Activated T-cell treated with anti-CD3 and anti-CD28 coated beads, Interleukin-2, amount 50 U/mL, for 1 hour (primary cell): ENCODE measurements at places on chromosomes 5 and 9.

- DNase-seq: no peak
Observed at GRCh38 chr5:132298298-132299212, 4.4 kb downstream of the SLC22A4 start.

- no peak for DNase-seq
Observed at GRCh38 chr9:37745970-37746369, 7.6 kb upstream of the TRMT10B start.

- DNase-seq: no peak
Observed at GRCh38 chr9:8826281-8826680, 1026.7 kb upstream of the DMAC1 start.

GRCh38 chr9:34665067-34665380 lies 2.6 kb upstream of the CCL27 start:
- no peak for DNase-seq

- DNase-seq: no peak
Observed at GRCh38 chr9:135582541-135582940, 21.0 kb downstream of the PAEP start.

GRCh38 chr9:99365233-99365980 lies 143.3 kb downstream of the SEC61B start:
- DNase-seq: no peak

- no peak for DNase-seq
Observed at GRCh38 chr5:74638970-74639806, 1.3 kb downstream of the ENC1 start.

GRCh38 chr5:40405230-40405629 lies 274.5 kb upstream of the PTGER4 start:
- DNase-seq: no peak

GRCh38 chr5:125149110-125149509 lies 402.7 kb upstream of the ZNF608 start:
- DNase-seq: no peak

DNA sequence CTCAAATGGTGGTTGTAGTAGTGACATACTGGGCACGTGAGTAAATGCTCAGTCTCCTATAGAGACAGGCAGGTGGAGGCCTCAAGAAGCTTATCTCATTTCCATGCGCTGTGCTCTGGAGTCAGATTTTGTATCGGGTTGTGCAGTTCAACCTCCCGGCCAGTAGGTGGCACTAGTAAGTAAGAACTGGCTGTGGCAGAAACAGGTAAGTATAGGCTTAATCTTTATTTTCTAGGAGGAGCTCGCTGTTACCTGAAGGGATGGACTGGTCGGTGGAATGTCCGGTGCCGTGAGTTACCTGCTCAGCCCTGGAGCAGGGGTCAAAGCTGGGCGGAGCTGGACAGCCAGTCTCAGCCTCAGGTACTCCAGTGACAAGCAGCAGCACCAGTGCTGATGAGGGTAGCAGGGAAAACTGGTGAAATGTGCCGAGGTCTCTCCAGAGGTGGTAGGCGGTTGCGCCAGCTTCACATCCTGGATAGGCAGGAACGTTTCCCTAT lies 880.1 kb upstream of the SEMA6A start:
- peak; percentile 42 for DNase-seq

- DNase-seq: no peak
Observed at GRCh38 chr5:110880413-110880812, 141.6 kb downstream of the SLC25A46 start.

DNA sequence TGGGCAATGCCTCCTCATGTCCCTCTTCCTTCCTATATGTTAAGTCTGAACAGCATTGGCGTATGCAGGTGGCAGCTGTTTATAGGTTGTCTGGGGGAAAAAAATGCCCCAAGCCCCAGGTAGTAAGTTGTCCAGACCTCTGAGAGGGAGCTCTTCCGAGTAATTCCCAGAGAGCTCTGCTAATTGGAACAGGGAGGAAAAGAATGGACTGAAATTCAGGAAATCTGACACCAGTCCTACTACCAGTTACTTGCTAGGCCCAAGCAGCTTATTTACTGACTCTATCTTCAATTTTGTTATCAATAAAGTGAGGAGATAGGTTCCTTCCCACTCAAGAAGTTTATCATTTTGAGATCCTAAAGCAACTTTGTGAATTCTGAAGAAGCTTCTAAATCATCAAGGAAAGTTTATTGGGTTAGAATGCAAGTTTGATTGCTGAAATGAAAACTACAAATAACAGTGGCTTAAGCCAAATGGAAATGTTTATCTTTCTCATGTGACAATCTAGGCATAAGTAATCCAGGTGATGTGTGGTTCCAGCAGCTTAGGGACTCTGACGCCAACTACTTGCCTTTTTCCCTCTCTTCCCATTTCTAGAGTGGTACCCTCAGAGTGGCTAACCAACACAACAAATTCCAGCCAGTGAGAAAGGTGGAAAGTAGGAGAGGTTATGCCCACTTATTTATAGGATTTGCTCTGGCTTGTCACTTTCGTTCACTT lies 5.6 kb downstream of the STK32A start:
- no peak for DNase-seq

DNA sequence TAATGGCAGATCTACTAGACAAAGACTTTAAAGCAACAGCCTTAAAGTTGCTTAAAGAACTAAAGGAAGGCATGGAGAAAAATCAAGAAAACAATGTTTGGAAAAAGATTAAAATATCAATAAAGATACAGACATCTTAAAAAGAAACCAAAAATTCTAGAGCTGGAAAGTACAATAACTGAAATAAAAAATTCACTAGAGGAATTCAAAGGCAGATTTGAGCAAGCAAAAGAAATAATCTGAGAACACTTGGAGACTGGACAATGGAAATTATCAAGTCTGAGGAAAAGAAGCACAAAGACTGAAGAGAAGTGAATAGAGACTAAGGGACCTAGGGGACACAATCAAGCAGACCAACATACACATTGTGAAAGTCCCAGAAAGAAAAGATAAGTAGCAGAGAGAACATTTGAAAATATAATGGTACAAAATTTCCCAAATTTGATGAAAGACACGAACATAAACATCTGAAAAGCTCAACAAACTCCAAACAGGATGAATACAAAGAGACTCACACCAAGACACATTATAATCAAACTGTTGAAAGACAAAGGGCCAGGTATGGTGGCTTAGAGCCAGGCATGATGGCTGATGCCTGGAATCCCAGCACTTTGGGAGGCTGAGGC lies 26.3 kb downstream of the SIL1 start:
- DNase-seq: no peak

DNA sequence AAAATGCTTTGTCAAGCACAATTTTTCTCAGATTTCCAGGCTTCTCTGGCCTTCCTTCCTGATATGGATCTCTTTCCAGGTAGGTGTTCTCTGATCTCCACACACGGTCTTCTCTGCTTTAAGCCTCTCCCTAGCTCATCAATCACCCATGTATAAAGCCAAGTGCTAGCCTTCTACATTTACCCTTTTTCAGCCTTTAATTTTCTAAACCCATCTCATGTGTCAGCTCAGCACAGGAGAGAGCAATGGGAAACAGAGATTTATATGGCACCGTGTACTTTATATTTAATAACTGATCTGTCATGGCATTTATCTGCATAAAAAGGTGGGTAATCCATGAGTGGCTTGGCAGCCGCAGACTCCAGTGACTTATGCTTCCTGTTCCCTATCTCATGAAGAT lies 495.0 kb downstream of the RASEF start:
- DNase-seq: no peak

DNA sequence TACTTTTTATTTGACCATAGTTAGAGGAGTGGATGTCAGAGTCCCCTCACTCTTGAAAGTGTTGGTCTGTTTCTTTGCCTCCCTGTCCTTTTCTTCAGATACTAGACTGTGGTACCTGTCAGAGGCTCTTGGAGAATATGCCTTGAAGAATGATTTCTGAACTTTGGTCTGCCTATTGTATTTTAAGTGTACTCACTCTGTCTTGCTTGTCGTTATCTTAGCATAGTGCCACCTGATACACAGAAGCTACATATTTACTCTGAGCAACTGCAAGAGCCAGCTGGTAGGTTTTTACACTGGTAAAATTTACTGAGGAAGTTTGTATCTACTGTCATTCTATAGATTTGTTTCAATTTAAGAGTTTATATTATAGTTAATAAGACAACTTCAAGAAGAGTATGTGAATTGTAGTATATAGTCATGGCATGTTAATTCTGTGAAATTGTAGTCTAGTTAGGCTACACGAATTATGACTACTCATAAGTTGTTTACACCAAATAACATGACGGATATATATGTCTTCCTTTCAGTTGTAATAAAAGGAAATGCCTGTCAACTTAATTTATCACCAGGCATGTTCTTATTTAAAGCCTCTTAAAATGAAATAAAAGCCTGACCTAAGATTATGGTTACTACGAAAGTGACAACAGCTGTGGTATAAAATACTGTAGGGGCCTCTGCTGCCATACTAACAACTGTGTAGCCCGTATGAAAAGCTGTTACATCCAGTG lies 201.7 kb downstream of the KDM4C start:
- DNase-seq: no peak

DNA sequence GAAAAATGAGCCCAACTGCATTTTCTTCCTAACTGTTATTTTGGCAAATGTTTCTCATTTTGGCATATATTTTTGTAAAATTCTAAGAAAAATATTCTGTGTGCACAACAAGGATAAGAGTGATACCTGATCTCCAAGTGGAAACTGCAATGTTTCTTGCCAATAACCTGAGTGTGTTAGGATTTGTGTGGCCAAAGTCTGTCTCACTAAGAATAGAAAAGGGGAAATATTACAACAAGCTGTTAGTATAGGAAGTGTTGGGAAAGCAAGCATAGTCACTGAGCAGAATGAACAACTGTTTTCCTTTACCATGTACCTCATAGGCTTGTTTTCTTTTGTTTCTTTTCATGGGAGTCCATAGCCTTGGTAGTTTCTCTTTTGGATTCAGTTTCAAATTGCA lies 624.2 kb downstream of the MTRR start:
- no peak for DNase-seq

GRCh38 chr5:6206501-6206900 lies 171.8 kb downstream of the MED10 start:
- DNase-seq: no peak

DNA sequence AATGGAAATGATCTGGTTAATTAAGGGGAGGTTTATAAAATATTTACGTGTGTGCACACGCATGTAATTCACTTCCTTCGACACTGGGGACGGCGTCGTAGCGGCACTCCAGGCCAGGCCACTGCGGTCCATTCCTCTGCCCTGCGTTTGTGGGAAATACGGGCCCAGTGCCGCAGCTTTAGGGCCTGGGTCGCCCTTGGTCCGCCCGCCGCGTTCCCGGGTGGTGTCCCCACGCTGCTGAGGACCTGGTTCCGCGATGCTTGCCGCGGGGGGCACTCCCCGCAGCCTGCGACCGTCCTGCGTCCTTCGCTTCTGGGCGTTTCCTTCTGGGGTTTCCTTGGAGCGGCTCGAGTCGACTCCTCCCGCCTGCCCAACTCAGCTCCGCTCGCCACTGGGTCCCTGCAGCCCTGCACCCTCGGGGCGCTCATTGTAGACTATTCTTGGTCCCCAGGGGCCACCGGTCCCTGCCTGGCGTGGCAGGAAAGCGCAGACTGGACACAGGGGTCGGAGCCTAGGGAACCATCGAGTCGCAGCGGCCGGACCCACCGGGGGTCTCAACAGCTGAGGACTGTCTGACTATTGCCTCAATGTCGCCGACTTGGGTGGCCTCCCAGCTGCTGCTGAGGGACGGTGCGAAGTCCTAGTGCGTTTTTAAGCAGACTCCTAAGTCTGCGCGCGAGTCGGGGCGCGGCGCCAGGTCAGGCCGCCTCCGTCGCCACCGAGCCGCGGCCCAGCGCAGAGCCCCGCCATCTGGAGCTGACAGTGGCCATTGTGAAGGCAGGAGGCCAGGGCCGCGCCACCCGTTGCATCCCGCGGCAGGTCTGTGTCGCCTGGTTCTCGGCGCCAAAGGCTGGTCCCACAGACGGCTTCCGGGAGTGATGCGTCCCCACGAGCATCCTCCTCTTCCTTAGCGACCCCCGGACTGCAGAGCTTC lies 4.4 kb upstream of the IRX1 start:
- no peak for DNase-seq

- no peak for DNase-seq
Observed at GRCh38 chr9:100394816-100395215, 32.1 kb upstream of the MSANTD3 start.

GRCh38 chr5:125083981-125084380 lies 337.5 kb upstream of the ZNF608 start:
- DNase-seq: no peak

DNA sequence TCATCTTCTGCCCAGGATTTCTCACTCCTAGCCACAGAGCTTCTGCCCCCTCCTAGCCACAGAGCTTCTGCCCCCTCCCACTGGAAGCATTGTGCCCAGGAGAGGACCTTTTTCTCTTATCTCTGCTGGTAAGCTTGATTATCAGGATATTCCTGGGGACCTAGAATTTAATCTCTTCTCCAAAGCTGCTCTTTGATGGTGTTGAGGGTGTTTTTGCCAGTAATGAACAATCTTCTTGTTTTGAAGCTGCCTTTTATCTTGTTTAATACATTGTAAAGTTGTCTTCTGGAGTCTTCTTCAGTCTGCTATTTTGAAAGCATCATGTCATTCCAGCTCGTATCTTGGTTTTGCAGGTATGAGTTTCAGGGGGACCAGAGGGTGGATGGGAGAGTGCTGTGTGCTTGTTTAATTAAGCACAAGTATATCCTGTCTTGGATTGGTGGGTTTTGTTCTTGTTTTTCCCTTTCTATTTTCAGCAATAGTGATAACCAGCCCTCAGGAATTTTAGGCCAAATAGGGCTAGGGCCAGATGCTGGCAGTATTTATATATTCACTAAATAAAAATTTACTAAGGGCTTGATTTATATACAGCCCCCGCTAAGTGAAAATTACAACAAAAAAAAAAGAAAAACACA lies 214.0 kb upstream of the DMRT1 start:
- no peak for DNase-seq

- no peak for DNase-seq
Observed at GRCh38 chr5:159395202-159395601, 64.9 kb upstream of the IL12B start.

- DNase-seq: no peak
Observed at GRCh38 chr9:5448016-5448415, 2.3 kb upstream of the CD274 start.

DNA sequence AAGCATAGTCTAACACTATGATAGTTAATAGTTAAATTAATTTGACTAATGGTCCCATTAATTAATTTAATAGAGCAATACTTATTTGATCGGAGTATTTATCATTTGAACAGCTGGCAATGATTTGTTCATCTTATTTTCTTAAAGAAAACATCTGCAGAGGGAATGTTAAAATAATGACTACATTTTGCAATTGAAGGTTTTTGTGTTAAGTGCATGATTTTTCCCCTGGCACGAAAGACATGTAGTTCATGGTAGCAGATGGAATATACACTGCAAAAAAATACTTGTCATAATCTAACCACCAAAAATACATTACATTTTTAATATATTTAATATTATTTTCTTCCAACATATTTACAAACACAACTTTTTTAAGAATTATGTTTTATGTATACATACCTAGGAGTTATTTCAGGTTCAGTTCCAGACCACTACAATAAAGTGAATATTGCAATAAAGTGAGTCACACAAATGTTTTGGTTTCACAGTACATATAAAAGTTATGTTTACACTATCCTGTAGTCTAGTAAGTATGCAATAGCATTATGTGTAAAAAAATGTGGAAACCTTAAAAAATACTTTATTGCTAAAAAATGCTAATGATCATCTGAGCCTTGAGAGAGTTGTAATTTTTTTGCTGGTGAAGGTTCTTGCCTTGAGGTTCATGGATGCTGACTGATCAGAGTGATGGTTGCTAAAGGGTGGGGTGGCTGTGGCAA lies 292.6 kb upstream of the DAB2 start:
- no peak for DNase-seq
